Osteoblast (primary cell): ENCODE measurements at places on chromosomes 1 and 21. TPM values are rescaled to one million over a fixed set of nuclear protein-coding genes. Genes with fewer than 3 reads are reported as not detected.

The BEST4 gene
- total RNA-seq, result under 0.01 TPM in 1 of 2 replicates, not detected in the other

The ADAMTS5 gene
- 38.9 and 39.1 TPM in 2 replicates for total RNA-seq

The AGBL4 gene
- not detected in 2 replicates for total RNA-seq

DNA sequence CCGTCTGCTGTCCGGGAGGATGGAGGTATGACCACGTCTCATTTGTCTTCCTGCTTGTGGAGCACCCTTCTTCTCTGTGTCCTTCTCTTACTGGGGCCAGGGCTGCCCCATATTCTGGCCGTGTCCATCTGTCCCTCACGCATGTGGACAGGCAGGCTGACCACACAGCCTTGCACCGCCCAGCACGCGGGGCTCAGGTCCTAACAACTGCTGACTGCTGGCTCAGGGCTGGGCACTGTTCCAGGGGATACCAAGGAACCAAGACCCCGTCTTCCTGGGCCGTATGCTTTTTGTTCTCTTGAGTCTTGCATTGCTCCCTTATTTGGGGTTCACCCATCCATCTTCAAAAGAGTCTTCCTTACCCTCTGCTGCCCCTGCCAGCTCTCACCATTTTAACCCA, 17.5 kb upstream of the SPSB1 start:
- peak; percentile 92 for DNase-seq

The TMEM52 gene
- total RNA-seq, result not detected in 2 replicates

DNA sequence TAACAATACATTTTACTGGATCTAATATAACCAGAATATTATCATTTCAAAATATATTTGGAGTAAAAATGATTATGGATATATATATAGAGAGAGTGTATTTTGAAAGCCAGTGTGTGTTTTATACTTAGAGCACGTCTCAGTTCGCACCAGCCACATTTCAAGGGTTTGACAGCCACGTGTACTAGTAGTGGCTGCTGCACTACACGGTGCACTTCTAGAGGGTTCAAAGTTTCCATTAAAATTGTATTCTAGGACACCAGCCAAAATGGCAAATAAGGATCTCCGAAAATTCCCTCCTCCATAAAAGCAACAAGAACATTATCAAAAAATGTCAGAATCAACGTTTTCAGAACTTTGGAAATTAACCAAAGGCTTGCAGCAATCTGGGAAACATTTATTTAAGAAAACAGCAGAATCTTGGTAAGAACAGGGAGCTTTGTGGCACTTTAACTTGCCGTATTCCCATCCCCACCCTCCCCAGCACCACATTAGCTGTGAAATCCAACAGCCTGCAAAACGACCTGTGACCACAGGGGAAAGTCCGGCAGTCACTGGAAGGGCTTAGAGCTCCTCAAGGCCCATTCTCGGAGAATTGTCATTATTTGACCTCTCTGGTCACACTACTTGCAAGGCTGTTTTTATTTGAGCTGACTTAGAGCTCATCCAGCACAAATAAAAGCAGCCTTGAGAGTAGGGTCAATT, 33.5 kb upstream of the MRPS6 start:
- no peak for DNase-seq

- no peak for DNase-seq
Measured at GRCh38 chr1:106406114-106406513, 650.4 kb upstream of the PRMT6 start.

The LRIG2 gene
- 17.4 and 18.6 TPM in 2 replicates for total RNA-seq

The ACTL8 gene
- total RNA-seq, result not detected in 2 replicates

The CIART gene
- 15.6 and 16.3 TPM in 2 replicates for total RNA-seq

GRCh38 chr1:104945406-104945805, 1195.7 kb downstream of the AMY1C start:
- no peak for DNase-seq

- DNase-seq, result no peak
Measured at GRCh38 chr1:37323486-37324377, 150.6 kb upstream of the ZC3H12A start.

- DNase-seq, result no peak
Measured at GRCh38 chr1:186670297-186671135, 9.7 kb downstream of the PTGS2 start.

The MX1 gene
- total RNA-seq, result 28.3 and 33.3 TPM in 2 replicates

The RHEX gene
- total RNA-seq, result not detected in 2 replicates

The DTL gene
- 2.9 and 3.2 TPM in 2 replicates for total RNA-seq

DNA sequence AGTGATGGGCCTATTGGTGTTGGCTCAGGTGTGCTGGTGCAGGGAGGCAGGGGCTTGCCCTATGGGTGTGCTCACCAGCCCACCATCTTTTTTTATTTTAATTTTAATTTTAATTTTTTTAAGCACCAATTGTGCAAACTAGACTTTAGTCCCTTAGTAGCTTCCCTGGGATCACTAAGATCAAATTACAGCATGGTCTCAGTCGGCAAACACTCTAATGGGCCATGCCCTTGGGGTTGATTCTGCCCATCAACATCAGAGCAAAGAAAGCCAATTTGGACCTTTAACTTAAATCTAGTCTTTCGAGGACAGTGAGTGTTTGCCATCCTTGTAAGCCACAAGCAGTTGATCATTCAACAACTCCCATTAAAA, 64.7 kb upstream of the KCNE2 start:
- no peak for DNase-seq

GRCh38 chr1:68181165-68181556, 51.2 kb downstream of the WLS start:
- DNase-seq, result no peak

DNA sequence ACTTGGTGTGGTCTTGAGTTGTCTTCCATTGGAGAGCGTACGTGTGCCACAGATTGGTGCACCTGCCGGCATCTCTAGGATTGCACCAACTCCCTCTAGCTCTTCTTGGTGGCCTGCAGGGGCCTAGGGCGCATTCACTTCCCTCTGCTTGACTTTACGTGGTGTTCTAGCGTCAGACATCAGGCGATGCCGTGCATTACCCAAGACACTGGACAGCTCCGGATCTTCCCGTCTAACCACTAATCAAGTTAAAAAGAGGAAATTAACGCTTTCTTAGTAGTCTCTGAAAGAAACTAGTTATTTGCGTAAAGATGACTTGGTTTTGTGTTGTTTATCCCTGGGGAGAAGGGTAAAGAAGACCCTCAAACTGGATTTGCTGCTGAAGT, 510 bp upstream of the IL10RB start:
- no peak for DNase-seq

GRCh38 chr1:160755911-160756848, 17.1 kb downstream of the SLAMF7 start:
- no peak for DNase-seq

The HP1BP3 gene
- 249 and 267 TPM in 2 replicates for total RNA-seq

The C1orf167 gene
- total RNA-seq, result under 0.01 TPM in 1 of 2 replicates, not detected in the other

DNA sequence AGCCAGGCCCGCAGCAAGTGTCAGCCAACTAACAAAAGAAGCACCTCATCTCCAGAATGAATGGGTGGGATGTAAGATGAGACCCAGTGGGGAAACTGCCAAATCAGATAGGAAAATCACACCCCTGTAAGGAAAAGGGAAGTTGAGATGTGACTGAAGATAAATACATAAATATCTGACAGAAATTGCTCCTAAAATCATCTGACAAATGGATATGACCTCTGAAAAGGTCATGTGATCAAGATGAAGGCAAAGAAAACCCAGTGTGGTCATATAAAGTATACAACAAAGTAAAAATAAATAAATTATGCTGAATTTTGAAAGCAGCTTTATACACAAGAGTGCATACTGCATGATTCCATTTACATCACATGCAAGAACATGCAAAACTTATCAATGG, 12.7 kb downstream of the SIPA1L2 start:
- no peak for DNase-seq

The NUP210L gene
- total RNA-seq, result under 0.01 TPM in 2 replicates

The GSTM5 gene
- total RNA-seq, result 2.1 and 4.3 TPM in 2 replicates

DNA sequence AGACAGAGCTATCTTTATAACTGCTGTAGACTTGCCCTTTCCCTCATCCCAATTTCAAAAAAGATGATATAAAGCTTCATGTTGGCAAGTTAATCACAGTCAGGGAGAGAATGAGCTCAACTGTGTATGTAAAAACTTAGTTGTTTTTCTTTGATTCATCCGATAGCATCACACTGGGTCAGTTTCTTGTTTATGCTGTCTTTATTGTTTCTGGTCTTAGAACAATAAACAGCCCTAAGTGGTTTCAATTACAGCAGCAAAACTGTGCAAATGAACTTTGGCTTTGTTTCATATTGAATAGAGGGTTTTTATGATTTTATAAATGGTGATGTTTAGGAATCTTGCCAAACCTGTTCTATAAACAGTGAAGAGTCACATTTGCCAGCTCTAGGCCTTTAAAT, 423.8 kb upstream of the CXADR start:
- no peak for DNase-seq

DNA sequence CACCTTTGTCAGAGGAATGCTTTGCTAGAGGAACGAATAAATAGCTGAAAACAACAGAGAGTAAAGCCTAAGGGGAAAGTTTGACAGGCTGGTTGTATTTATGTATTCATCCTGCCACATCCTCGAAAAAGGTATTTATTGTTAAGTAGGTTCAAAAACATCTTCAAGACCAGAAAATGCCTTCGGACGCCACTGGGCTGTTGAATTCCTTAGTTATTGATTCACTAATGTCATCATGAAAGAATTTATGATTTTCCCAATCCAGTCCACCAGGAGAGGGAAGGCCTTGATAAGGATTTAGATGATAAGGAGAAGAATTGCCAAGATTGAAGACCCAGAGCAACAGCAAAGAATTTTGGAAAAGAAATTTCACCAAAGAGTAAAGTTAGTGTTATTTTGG, 35.2 kb upstream of the MAB21L3 start:
- peak; percentile 41 for DNase-seq

GRCh38 chr1:161021165-161021969, 415 bp upstream of the F11R start:
- peak; percentile 95 for DNase-seq

The USP24 gene
- total RNA-seq, result 40.7 and 43.1 TPM in 2 replicates

DNA sequence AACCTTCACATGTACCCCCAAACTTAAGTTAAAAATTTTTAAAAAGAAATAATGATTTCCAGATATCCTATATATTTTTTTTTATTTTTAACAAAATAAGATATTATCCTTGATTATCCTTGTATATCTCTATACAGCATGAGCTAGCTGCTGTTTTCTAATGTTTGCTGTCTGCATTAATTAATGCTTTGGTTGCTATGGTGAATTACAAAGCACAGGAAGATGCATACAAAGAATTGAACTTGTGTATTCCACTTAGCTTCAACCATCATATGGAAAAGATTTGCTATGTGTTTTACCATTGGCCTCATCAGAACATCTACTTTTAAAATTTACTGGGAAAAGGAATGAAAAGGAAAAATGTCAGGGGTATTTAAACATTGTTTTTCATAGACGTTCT, 35.4 kb downstream of the VPS45 start:
- DNase-seq, result no peak

DNA sequence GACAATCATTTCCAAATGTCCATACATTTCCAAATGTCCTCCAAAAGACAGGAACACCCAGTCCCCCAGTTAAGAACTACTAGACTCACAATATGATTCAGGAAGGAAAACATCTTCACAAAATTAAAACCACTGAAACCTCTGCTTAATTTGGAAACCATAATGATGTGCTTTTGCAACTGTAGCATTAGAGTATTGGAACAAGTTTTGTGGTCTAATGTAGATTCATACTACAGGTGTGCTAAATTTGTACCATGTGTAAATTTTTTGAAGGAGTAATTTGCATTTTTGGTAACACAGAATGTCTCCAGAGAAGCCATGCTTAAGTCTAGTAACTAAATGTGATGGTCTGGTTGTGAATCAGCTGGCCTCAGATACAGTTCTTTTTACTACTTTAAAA, 129.6 kb downstream of the DPYD start:
- no peak for DNase-seq

The DIO1 gene
- not detected in 2 replicates for total RNA-seq

DNA sequence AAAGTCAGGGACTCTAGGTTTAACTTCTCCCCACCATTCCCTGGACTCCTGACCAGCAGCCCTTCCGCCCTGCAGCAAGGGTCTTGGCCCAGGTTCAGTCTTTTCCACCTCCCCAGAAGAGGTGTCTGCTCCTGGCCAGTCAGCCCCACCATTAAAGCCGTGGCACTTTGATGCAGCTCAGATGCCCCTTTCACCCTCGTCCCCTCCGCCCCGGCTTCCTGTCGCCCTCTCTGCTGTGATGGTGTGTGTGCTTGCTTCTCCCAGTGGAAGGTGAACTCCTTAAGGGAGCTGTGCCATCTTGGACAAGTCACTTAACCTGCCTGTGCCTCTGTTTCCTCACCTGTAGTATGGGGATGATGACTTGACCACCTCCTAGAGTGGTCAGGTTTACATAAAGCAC, 17.8 kb upstream of the TTC4 start:
- DNase-seq, result no peak

- DNase-seq, result no peak
Measured at GRCh38 chr1:229629261-229629660, 3.2 kb downstream of the URB2 start.

DNA sequence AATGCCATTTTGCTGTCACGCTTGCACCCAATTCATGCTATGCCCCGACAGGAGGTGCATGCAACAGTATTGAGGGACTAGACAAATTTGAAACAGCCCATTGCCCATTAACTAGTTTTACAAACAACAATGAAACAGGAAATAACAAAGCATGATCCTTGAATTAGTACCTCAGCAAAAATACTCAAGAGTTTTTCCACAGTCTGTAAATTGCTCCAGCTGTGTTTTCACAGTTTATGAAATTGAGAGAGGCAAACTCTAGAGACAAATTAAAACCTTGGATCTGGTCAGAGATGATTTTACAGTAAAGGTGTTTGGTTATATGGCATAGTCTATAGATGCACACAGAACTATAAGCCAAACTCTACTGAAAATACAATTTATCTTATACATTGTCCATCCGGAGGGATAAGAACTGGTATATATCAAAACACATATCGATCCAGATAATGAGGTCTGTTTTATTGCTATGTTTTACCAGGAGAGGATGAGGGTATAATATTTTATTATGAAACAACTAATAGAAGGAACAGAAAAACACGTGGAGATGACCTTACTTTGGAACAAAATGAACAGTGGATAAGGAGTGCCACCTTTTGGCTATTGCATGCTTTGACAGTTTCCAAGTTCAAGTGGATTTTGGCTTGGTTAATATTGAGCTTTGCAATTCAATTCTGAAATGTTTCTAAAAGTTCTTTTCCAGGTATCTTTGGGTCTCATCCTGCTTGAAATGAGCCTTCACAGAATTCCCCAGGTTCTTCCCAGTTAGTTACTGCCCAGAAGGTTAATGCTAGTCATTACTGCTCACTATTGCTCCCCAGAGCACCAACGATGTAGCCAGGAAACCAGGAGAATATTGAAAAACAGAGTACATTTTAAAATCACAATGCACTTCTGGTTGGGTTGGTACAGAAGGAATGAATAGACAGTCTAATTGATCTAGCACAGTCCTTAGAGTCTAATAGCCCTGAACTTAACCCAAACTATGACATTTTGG, 45.7 kb downstream of the ZC3H11B start:
- DNase-seq, result no peak

- no peak for DNase-seq
Measured at GRCh38 chr1:41312991-41313645, 48.1 kb upstream of the FOXO6 start.

- no peak for DNase-seq
Measured at GRCh38 chr1:177024623-177025022, 139.9 kb downstream of the ASTN1 start.
